ENCODE measurements at places on chromosomes 7 and 10.

DNA sequence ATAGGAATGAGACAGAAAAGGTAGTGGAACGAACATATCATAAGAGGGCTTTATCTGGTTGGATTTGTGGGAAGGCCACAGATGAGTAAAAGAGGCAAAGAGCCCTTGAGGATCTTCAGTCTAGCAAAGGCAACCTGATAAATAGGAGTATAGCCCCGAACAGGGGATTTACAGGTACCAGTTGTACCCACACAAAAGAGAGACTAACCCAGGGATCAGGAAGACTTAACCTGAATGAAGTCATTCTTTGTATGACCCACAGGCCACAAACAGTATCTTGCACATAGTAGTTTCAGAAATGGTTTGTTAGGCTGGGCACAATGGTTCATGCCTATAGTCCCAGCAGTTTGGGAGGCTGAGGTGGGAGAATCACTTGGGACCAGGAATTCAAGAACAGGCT lies 208.2 kb downstream of the ARHGAP21 start:
- no peak for DNase-seq

- no peak for DNase-seq
These were observed 23.0 kb upstream of the C7orf33 start for GRCh38 chr7:148567524-148567923.

DNA sequence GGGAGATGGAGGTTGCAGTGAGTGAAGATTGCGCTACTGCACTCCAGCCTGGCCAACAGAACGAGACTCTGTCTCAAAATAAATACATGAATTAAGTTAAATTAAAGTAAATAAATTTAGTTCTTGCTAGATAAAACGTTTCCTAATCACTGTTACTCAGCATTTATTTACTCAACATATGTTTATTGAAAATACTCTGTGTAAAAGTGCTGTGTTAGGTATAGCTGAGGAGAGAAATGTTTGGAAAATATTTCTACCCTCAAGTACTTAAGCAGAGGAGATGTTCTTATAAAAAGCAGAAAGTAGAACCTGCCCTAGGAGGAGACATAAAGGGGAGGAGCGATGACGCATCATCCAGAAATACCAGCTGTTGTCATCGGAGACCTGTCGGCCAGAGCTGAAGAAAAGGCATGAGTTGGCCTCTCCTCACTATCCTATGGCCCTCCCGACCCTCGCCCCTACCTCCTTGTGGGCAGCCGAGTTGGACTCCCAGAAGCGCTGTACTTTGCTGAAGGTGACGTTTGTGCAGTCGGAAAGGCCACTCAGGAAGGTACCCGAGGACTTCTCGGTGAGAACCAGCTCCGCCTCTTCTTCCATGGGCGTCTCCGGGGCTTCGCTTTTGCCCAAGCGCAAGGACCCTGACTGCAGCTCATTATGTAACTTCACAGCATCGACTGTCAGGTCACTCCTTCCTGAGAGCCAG lies 1.1 kb downstream of the RRP12 start:
- DNase-seq = peak; percentile 51

GRCh38 chr7:84704380-84704779 lies 482.5 kb downstream of the SEMA3D start:
- no peak for DNase-seq

DNA sequence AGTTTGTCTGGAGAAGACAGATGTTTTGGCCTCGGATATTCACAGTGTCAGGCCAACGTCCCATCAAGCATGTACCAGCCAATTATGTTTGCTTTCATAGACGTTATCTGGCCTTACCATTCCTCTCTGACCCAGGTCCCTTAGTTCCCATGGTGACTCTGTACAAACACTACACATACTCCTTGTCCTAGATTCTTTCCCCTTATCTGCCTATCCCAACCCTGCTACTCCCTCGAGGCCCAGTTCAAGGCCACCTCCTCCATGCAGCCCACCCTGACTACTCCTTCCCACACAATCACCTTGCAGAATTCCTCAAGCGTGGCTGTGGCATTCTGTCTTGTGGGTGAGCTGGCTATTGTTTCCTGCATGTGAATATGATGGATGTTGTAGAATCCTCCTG lies 155.2 kb downstream of the PRKAG2 start:
- DNase-seq = no peak

DNA sequence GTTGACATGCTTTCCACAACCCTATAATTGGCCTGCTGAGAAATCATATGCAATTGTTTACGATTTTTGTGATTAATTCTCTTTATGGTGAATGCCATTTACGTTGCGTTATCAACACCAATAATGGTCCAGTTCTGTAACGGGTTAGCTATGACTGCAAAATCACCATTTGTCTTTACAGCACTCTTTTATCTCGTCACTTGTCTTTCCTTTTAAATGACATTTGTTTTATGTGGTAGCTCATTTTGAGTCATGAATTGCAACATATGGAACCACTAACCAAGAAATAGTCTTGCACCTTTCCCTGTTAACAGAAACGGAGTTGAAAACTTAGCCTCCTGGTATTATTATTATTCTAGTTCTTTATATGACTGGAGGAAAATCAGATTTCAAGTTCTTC lies 3.1 kb upstream of the KIAA1217 start:
- DNase-seq = no peak

DNA sequence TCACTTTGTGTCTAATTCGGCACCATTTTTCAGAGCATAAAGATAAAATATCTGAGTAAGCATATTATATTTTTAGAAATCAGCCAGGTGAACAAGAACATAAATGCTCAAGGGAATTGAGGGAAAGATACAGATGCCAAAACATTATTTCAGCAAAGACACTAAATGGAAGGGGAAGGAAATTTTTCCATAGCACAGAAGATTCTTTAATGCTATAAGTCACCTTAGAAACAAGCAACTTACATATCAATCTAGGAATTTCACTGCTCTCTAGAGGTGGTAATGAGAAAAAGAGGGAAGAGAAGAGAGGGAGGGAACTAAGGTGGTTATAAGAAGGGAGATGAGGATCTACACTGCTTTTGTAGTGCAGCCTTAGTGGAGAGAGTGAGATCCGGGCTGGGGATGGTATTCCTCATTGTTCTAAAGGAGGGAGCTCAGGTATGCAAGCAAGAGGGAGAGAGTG lies 20.4 kb downstream of the ZNF365 start:
- DNase-seq = no peak

GRCh38 chr10:88165849-88166271 lies 302.4 kb downstream of the PTEN start:
- no peak for DNase-seq

DNA sequence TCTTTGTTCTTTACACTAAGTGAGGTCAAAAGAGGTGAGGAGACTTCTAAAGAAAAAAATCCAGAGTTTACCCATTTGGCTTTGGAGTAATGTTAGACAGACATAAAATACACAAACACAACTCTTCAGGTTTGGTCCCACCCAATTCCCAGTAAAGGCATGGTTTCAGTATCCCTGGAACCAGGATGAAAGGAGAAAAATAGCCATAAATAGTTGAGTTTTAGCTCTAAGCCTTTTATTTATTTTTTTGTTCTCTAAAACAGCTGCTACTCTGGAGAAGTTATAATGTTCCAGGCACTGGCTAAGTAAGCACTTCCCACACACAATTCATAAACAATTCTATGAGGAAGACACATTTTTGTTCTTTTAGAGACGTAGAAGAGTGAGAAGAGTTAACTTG lies 4.0 kb downstream of the ABCB1 start:
- no peak for DNase-seq

GRCh38 chr7:117862378-117862777 lies 10.9 kb downstream of the CTTNBP2 start:
- no peak for DNase-seq

GRCh38 chr7:117138981-117139380 lies 183.9 kb downstream of the WNT2 start:
- no peak for DNase-seq

DNA sequence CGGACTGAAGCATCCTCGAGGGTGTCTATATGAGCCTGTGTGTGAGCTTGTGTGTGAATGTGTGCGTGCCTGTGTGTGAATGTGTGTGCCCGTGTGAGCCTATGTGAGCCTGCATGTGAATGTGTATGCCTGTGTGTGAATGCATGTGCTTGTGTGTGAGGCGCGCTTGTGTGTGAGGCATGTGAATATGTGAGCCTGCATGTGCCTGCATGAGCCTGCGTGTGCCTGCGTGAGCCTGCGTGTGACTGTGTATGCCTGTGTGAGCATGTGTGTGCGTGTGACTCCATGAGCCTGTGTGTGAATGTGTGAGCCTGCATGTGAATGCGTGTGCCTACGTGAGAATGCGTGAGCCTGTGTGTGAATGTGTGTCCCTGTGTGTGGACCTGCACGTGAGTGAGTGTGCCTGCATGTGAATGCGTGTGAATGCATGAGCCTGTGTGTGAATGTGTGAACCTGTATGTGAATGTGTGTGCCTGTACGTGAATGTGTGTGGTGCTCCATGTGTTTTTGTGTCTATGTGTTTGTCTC lies 33.4 kb downstream of the PDGFA start:
- DNase-seq = no peak

- no peak for DNase-seq
These were observed 19.7 kb upstream of the PWWP2B start for GRCh38 chr10:132377326-132377725.

- DNase-seq = no peak
These were observed 48.9 kb upstream of the PDCD4 start for GRCh38 chr10:110822712-110823311.

DNA sequence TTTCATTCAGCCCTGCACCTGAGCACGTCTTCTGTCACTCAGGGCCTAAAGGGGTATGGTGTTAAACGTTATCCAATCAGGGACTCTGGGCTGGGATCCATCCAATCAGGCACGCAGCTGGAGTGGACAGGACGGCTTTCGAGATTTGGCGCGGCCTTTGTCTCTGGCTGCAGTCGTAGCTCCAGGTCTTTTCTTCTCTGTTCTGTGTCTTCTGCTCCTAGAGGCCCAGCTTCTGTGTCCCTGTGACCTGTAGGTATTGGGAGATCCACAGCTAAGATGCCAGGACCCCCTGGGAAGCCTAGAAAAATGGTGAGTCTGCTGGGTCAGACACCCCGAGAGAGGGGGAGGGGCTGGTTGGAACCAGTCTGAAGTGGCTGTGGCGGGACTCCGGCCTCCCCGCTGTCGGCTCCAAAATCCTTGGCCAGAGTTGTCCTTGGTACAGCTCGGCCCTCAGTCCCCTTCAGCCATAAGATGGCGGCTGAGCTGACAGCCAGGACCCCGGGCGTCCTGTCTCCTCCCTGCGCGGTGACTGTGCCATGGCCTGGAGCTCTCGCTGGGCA lies 11.7 kb upstream of the ZNF680 start:
- DNase-seq = no peak

- DNase-seq = no peak
These were observed 16.9 kb downstream of the C10orf53 start for GRCh38 chr10:49696311-49696710.

GRCh38 chr7:29812185-29812876 lies 6.0 kb downstream of the WIPF3 start:
- DNase-seq = no peak

- no peak for DNase-seq
These were observed 5.9 kb downstream of the DIP2C start for GRCh38 chr10:683448-684071.

DNA sequence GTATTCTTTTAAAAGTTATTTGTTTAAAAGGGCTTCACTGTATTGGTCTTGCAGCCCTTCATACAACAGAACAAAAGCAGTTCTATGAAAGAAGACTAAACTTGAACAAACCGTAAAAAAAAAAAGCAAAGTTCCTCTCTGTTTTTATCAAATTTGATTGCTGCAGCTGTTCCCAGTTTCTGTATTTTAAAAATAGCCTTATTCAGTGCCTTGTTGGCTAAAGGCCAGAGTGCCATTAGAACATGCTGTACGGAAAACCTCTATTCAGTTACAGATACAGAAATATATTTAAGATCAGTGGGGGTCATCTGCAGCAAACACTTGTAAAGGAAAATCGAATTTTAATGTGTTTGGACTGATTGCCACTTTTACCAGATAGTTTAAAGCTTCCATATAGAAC lies 207.8 kb upstream of the ETV1 start:
- no peak for DNase-seq

- no peak for DNase-seq
These were observed 123.8 kb upstream of the PDSS1 start for GRCh38 chr10:26573674-26574073.

- DNase-seq = no peak
These were observed 184.5 kb downstream of the GATA3 start for GRCh38 chr10:8238986-8239385.

DNA sequence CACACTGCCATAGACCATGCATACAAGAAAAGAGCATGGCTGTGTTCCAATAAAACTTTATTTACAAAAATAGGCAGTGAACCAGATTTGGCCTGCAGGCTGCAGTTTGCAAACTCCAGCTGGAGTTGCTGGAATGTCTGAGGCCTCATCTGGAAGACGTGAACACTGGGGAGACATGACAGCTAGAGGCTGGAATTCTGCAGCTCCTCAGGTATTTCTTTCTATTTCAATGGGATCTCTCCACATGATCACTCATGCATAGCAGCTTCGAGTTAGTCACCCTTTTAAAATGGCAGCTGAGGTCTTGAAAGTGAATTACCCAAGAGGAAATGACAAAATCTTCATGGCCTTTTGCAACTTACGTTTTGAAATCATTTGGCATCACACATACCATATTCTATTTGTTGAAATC lies 52.6 kb upstream of the BET1 start:
- DNase-seq = no peak

DNA sequence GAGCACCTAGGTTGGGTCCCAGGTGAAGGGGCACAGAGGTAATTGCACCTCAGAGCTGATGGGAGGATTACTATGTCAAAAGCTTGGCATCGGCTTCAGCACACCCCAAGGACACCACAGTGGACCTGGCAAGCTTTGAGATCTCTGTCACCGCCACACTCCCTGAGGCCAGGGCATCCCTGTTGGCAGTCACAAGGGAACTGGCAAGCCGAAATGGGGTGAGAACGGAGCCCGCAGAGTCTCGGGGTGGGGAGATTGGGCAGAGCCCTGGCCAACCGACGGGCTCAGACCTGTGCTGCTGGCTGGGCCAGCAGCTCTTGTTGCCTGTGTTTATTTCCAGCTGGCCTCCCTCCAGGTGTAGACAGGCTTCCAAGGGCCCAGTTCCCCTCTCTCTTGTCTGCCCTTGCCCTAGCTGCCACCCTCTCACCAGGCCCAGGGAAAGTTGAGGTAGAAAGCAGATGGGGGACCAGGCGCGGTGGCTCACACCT lies 2.5 kb downstream of the HSPB1 start:
- no peak for DNase-seq

DNA sequence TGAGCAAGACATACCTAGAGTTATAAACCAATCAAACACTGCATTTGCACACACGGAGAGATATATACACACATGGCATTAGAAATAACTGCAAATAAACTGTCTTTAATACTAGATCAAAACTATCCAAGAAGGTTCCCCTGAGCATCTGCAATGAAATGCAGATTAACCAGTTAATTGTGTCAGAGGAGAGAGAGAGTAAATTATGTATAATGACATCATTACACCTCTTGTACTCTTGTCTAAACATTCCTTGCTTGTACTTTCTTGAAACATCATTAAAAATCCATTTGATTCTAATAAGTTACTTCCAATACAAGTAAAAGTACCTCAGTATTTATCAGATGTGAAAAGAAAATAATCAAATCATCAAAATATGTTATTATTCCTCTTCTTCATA lies 932 bp downstream of the ANKRD22 start:
- DNase-seq = no peak

- DNase-seq = peak; percentile 70
These were observed 378 bp downstream of the PIK3AP1 start for GRCh38 chr10:96719850-96720421.
